Daoy (cell line): ENCODE measurements at places on chromosomes 12 and 14. TPM values are rescaled to one million over a fixed set of nuclear protein-coding genes. Genes with fewer than 3 reads are reported as not detected.

DNA sequence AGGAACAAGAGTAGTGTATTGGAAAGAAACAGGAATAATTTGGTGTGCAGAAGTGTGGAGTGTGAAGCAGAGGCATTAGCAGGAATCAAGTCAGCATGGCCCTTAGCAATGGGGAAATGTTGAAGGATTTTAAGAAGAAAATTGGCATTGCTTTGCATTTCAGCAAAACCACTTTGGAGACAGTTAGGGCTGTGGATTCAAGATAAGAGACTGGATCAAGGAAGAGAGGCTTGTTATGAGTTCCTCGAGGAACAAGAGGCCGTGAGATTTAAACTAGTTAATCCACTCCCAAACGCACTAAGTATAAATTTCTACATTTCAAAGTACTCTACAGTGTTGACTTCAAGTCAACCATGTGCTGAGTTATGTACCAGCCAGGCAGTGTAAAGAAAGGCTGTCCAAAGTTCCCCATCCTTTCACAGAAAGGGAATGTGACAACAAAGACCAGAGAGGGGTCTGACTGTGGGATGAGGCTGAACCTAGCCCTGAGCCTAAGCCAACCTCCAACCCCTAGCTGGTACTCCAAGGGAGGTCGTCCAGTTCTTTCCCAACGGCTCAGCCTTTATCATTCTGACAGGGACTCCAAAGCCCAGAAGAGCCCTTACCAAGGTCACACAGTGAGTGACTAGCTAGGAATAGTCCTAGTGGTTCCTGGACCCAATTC lies 91.2 kb upstream of the BMP4 start:
- DNase-seq = no peak

DNA sequence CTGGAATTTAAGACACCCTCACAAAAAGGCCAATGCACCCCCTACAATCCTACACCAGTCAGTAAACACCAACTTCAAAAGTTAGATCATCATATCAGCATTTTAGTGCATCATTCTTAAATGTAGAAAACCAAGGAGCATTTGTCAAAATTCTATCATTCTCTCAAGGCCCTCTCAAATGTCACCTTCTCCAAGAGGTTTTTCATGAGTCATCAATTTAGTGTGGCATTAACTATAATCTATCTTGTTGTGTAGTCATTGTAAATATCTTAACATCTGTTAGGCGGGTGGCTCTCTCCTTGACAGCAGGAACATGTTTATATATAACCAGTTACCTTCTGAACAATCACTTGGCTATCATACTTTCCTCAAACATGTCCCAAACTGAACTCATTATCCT lies 62.1 kb upstream of the G2E3 start:
- DNase-seq = no peak

GRCh38 chr12:128140551-128140950 lies 126.4 kb upstream of the TMEM132C start:
- peak; percentile 53 for DNase-seq

- DNase-seq = peak; percentile 70
Measured at GRCh38 chr12:5280086-5280485, 151.8 kb upstream of the NTF3 start.

DNA sequence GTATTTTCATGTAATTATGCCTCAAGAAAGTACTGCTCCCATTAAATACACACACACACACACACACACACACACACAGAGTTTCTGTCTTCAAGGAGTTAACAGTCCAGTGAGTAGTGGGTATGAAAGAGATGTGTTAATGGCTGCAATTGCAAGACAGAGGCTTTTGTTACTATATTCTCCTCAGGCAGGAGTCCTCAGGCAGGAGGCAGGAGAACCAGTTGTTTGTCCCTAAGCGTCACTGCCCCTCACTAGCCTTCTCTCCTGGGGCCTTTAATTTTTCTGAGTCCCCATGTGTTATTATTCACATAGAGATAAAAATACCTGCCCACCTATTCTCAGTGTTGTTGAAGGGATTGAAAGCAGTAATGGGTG lies 31.2 kb downstream of the DAD1 start:
- DNase-seq = no peak

- peak; percentile 83 for DNase-seq
Measured at GRCh38 chr12:70774055-70774454, 136.8 kb upstream of the PTPRB start.

DNA sequence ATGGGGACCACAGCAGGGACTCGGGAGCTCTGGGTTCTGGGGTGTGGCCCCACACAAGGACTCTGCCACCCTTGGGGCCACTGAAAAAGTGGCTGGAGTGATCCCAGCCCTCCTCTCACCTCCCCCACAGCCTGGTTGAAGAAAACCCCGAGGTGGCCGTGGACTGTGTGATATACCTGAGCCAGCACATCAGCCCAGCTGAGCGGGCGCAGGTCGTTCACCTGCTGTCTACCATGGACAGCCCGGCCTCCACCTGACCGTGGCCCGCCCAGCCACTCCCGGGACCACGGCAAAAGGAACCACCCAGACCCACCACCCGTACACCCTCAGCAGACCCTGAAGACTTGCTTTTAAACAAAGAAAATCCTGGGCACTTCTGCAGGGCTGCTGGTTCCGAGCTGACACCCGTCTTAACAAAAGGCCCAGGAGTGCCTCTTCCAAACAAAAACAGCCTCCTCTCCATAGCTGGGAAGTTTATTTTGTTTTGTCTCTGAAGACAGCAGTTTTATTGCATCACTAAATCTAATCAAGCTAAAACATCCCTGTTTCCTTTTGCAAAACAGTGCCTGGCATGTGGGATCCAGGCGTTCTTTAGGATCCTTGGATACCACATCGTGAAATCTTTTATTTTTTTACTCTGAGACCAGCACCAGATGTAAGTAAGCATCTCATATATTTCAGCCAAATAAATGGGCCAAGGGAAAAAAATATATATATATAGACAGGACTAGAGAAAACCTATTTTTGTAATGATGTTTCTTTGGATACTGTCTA lies 42.8 kb downstream of the FOXN4 start:
- no peak for DNase-seq

DNA sequence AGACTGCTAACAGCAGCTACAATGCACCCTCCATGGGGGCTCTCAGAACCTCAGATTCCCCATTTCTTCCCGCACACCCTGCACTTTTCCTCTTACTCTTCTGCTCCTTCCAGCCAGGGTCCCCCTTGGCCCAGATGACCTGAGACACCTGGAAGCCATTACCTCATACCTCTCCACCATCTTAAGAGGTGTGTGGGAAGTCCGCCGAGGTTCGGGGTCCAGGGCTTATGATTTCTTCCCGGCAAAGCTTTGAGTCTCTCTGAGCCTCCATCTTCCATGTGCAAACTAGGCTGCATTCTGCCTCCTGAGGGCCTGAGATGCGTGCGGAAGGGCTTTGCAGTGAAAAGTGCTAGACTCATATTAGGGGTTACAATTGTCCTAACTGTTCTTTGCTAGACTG lies 5.3 kb downstream of the GSC start:
- no peak for DNase-seq

DNA sequence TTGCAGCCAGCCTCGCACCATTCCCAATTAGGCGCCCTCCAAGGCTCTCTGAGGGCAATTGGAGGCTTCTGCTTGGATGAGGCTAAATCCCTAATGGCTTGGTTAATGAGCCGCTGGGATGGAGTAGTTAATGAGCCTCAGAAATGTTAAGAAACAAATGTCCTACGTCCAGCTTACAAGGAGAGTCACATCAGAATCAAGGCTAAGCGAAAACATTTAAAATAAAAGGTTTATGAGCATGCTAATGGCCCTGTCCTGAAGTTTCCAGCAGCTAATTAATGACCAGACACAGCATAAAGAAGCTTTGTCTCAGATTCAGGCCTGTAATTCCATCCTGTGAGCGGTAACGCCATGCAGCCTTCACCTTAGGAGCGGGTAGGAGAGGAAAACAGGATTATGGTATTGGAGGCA lies 200.7 kb upstream of the BCL2L14 start:
- DNase-seq = no peak

- DNase-seq = peak; percentile 50
Measured at GRCh38 chr14:32468955-32469354, 139.9 kb downstream of the AKAP6 start.

GRCh38 chr12:27396216-27396815 lies 50.2 kb upstream of the SMCO2 start:
- no peak for DNase-seq

The RNF212B gene
- total RNA-seq = not detected in 2 replicates

The PA2G4 gene
- 384 and 456 TPM in 2 replicates for total RNA-seq
